Prostate gland (tissue), 2 donors: ENCODE measurements at places on chromosomes 1 and 21. TPM values are rescaled to one million over a fixed set of nuclear protein-coding genes. Genes with fewer than 3 reads are reported as not detected.

Gene ATAD3C
- 9.9 TPM for total RNA-seq

Gene CCDC190
- total RNA-seq = not detected

Gene GPR137B
- total RNA-seq = 33.7 TPM

Gene RASSF5
- total RNA-seq = 42.5 TPM

Gene LORICRIN
- total RNA-seq = not detected

Gene DNAJC6
- 3.5 TPM for total RNA-seq

Gene ANGPTL3
- total RNA-seq = not detected
